ENCODE measurements at places on chromosomes 16 and 17.

DNA sequence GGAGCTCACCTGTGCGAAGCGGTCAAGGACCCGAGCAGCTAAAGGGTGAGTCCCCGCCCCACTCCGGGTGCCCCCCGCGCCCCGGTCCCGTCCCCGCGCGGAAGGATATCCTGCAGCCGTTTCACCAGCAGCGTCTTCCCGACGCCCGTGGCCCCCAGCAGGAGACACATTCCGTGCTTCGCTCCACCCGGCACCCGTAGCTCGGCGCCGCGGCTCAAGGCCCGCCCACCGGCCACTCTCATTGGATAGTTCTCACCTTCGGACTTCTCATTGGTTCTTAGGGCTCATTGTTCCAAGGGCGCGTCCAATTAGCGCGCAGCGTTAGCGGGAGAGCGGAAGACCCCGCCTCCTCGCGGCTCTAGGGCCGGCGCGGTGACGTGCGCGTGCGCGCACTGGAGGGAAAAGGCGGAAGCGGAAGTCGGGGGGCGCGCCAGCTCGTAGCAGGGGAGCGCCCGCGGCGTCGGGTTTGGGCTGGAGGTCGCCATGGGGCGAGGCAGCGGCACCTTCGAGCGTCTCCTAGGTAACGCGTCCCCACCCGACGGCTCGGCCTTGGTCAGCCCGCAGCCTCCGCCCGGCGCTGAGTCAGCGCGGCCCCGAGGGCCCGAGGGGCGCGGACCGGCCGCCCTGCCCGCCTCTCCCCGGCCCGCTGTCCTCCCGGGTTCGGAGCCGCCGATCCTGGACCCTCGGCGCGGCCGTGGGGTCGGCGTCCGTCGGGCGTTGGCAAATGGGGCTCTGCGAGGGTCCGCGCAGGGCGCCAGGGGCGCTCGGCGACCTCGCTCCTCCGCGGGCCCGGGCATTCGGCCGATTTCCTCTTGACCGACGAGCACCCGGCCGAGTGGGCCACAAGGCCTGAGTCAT lies at the start of the genes ARL16 and HGS:
TSS of gene ARL16 (minus strand) at position 214 of the 858 bp plus-strand sequence. CDS start at position 170, 44 bp downstream.
TSS of gene HGS (plus strand) at position 428 of the 858 bp plus-strand sequence. CDS start at position 484, 56 bp downstream.
- peak; percentile 97 for DNase-seq

- DNase-seq: no peak
Measured at GRCh38 chr17:67769231-67769630, 51.5 kb downstream of the NOL11 start.

DNA sequence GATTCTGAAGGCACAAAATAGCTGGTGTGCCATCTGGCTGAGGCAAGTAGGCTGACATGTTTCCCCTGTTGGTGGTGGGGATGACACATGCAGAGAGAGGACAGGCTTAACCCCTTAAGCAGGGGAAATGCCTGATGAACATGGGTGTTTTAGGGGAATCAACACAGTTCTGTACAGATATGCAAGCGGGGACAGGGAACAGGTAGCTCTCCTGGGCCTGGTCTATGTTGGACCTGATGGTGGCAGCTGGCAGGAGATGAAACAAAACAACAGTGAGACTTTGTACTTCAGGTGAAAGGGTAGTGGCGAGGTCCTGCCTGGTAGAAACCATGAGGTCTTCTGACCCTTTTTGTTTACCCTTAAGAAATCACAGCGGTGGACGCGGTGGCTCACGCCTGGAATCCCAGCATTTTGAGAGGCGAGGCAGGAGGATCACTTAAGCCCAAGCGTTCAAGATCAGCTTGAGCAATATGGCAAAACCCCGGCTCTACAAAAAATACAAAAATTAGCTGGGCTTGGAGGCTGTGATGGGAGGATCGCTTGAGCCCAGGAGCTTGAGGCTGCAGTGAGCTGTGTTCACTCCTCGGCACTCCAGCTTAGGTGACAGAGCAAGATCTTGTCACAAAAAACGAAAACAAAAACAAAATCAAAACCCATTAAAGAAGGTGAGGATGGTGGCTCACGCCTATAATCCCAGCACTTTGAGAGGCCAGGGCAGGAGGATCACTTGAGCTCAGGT lies 10.5 kb downstream of the OR1F1 start:
- no peak for DNase-seq

DNA sequence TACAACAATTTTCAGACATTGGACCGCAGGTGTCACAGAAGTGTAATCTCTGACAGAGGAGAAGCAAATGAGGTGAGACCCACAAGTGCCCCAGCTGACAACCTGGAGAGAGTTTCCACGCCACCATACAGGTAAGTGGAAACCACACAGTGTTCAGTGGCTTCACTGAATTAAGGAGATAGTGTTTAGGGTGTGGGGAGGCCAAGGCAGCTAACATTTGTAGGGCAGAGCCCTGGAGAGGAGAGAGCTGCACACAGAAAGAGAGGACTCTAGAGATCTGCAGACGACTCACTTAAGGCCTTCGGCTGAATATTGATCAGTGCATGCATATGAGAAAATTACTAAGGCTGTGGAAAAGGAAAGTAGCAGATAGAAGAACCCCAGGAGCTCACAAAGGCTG lies 228.9 kb upstream of the TNRC6C start:
- DNase-seq: no peak

- no peak for DNase-seq
Measured at GRCh38 chr17:82358465-82359350, at the start of gene TEX19. Gene TEX19 (plus strand): TSS chr17:82359247. CDS start chr17:82362151, 2,904 bp downstream.

DNA sequence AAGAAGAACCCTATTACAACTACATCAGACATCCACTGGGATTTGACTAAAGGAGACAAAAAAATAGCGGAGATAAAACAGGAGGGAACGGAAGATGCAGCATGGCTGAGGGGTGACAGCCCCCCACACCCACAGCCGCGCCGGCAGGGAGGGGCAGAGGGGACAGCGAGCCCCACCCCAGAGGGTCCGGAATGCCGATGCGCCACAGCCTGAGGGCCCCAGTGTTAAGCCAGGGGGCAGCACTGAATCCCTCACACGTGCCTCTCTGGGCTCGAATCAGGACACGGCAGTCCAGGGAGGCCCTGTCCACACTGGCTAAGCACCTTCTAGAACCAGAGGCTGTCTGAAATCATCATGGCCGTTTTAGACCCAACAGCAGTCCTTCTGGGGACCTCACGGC lies 18.8 kb downstream of the MAP1LC3B start:
- no peak for DNase-seq

DNA sequence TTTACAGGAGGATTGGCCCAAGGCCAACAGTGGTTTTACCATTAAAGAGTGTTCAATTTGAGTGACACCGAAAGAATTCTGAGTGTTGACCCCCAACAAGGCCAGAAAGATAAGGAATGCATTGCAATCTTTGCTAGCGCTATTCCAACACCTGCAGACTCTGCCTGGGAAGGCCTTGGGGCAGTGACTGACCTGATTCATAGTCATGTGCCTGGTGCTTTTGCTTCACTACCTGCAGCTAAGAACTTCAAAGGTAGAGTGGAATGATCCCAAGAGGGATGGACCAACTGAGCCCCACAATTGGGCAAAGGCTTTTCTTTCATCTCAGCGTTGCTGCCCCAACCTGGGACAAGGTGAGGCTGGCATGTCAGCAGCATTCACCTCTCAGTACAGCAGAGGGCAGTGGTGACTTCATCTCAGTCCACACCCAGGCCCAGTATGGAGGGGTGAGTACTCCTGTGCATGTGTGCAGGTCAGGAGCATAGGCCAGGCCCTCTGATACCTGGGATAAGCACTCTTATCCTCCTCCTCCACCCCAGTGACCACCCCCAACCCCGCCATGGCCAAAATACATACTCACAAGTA lies 149.6 kb upstream of the GNAO1 start:
- DNase-seq: peak; percentile 12

GRCh38 chr17:49465331-49465903 lies 29.7 kb upstream of the NGFR start:
- DNase-seq: no peak

- no peak for DNase-seq
Measured at GRCh38 chr16:89489040-89489897, 1.1 kb downstream of the ANKRD11 start.

GRCh38 chr17:9931144-9931741 lies 26.2 kb upstream of the RCVRN start:
- DNase-seq: no peak

GRCh38 chr16:67780847-67781564 lies 25.4 kb downstream of the RANBP10 start:
- no peak for DNase-seq

- DNase-seq: no peak
Measured at GRCh38 chr16:87320510-87321227, 3.5 kb upstream of the C16orf95 start.

GRCh38 chr16:53768593-53768992 lies 64.6 kb downstream of the FTO start:
- DNase-seq: no peak

DNA sequence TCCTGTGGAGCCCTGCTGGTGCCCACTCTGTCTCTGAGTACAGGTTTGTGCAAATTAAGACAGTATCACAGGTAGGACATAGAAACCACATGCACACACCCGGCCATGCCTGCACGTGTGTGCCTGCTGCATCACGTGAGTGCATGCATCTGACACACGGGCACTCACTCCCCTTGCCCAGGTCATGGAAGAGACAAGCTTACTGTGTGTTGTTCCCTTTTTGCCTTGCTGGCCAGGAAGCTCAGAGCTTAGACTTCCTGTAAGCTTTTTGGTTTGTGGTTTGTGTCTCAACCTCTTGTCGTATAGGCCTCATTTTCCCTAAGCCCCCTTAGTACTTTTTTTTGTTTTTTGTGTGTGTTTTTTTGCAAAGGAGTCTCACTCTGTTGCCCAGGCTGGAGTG lies 25.0 kb downstream of the ZNF469 start:
- DNase-seq: no peak

DNA sequence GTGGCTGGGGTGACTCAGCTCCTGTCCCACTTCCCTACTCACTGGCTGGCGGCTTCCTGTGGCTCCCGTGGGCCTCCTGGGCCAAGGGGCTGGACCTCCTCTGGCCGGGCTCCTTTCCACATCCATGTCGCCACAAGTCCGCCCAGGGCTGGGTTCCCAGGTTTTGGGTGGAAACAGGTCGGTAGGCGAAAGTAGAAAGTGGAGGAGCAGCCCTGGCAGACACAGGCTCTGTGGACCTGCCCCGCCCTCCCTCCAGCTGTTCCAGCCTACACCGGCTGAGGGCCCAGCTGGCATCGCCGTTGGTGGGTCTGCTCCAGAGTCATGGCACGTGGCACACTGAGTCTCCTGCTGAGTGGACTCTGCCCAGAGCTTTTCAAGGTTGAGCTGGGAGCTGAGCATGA lies 28.7 kb downstream of the GSE1 start:
- peak; percentile 53 for DNase-seq

GRCh38 chr16:89504091-89504490 lies 4.1 kb upstream of the SPG7 start:
- no peak for DNase-seq

DNA sequence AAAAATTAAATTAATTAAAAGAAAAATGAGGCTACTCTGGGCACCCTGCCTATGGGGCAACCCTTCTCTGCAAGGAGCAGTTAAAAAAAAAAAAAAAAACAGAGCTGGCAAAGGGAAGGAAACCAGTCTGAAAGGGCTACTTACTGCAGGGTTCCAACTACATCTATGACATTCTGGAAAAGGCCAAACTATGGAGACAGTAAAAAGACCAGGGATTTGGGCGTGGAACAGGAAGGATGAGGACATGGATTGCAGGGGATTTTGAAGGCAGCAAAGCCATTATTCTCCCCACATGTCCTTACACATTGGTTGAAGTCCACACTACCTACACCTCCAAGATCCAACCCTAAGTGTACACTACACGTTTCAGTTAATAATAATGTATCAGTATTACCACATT lies 4.6 kb downstream of the RPH3AL start:
- DNase-seq: no peak

DNA sequence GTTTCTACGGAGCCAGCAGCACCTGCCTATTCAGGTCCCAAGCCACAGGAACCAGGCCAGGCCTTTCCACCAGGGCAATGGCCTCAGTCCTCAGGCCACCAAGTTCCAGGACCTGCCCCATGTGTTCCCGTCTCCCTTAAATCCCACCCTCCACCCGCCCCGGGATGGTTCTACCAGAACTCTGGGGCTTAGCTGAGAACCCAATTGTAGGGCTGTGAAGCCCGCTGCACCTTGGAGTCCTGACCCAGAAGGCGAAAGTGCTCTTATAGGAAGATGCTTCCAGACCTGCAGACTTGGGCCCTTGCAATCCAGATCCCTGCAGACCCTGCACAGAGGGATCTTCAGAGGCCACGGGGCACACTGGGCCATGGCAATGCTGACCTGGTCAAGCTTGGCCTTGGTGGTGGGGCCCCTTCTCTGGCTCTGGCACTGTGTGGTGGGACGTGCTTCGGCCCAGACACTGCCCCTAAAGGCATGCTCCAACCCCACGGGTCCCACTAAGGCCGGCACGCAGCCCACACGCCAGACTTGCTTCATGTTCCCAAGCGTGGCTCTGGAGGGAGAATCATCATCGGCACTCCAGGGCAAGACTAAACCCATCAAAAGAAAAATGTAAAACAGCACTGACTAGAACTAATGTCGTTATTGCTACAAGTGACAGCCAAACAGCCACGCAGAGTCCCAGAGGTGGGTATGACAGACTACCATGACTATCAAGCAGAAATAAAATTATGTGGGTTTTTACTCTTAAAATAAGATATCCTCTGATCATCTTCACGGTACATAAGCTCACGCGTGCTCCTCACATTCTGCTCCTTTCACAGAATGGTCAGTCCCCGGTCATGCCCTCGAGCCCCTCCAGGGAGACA lies 41.3 kb upstream of the ATP2A3 start:
- DNase-seq: no peak

DNA sequence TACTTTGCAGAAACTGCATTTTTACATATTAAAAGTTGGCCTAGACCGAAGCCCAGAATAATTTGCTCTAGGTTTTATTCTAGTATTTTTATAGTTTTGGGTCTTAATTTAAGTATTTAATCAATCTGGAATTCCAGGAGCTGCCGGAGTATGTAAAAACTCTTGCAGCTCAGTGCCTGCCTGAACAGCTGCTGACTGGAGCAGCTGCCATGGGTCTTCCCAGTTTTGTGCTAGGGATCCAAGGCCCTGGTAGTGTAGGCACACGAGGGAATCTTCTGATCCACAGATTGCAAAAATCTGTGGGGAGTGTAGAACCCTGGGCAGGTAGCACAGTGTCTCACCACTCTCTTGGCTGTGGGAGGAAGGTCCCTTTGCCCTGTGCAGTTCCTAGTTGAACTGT lies 87.0 kb upstream of the HS3ST3A1 start:
- no peak for DNase-seq

- DNase-seq: no peak
Measured at GRCh38 chr16:10878644-10879501, 1.9 kb downstream of the CIITA start.

GRCh38 chr17:71899317-71899716 lies 221.5 kb upstream of the SOX9 start:
- no peak for DNase-seq

DNA sequence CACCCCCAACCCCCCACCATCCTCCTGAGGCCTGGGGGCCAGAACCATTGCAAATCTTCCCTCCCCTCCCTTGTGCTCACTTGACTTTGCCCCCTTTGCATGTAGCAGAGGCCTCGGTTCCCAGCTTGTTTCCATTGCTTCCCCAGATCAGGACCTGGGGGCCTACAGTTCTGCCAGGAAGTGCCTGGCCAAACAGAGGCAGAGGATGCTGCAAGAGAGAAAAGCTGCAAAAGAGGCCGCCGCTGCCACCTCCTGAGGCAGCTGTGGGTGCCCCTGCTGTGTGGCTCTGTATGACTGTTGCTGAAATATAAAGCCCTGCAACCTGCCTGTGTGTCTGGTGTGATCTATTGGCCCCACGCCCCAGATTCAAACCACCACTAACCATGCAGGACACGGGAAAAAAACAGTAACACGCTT lies 2.3 kb downstream of the NDUFB10 start:
- no peak for DNase-seq

Measured in NCI-H2107 (cell line).